ENCODE measurements at places on chromosomes 3 and 15.

DNA sequence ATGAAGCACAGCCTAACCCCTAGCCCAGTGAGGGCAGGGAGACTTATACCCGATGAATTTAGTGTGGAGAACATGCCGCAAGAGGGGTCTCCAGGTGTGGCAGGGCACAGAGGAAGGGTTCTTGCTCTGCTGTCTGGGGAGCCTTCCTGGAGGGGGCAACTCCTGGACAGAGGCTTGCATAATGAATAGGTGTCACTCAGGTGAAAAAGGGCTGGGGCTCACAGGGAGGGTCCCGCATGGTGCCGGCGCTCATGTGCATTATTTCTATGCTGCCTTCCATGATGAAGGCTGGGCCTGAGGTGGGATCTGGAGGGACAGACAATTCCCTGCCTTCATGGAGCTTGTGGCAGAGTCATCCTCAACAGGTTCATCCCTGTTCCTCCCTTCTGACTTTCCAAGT lies 51.5 kb downstream of the ITGA11 start:
- no peak for DNase-seq

DNA sequence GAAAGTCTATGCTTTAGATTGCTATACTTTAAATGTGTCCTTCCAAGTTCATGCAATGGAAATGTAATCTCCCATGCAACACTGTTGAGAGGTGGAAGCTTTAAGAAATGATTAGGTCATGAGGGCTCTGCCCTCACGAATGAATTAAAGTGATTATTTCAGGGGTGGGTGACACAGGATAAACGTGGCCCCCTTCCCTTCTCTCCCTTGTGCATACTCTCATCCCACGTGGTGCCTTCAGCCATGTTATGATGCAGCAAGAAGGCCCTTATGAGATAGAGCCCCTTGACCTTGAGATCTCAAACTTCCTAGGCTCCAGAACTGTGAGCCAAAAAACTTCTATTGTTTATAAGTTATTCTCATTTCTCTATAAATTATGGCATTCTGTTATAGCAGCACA lies 183.3 kb downstream of the TNIK start:
- no peak for DNase-seq

DNA sequence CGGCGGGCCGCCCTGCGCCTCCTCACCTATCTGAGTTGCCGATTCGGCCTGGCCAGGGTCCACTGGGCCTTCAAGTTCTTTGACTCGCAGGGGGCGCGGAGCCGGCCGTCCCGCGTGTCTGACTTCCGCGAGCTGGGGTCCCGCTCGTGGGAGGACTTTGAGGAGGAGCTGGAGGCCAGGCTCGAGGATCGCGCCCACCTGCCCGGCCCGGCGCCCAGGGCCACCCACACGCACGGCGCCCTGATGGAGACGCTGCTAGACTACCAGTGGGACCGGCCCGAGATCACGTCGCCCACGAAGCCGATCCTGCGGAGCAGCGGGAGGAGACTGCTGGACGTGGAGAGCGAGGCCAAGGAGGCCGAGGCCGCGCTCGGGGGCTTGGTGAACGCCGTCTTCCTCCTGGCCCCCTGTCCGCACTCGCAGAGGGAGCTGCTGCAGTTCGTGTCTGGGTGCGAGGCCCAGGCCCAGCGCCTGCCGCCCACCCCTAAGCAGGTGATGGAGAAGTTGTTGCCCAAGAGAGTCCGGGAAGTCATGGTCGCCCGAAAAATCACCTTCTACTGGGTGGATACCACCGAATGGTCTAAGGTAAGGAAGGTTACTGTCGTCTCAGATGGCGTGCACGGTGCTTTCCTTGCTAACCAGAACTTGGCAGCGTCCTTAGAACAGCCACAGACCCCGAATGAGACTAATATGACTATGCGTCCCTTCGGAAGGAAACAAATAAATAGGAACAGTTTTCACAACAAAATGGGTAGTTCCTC lies 567 bp downstream of the TICRR start:
- DNase-seq = no peak

GRCh38 chr3:129654131-129654530 lies 47.7 kb upstream of the PLXND1 start:
- no peak for DNase-seq

DNA sequence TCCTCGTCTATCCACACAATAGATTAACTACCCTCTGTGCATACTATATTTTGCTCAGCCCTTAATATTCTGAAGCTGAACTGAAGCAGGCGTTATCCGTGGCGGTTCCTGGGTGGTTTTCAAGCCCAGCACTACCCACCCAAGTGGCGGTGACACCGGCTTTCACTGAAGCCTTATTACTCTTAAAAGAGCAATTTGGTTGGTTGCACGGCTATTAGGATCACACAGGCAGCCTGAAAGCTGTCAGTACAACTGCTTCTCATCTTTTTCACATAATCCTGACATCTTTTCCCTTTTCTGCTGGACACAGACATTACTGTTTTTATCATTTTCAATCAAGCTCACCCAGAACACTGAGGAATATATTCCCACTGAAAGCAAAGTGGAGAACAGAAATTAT lies 525.3 kb upstream of the ZNF717 start:
- DNase-seq = no peak

- no peak for DNase-seq
Measured at GRCh38 chr3:189685860-189686259, 54.7 kb downstream of the TP63 start.
